ENCODE measurements at places on chromosomes 6 and 20.

DNA sequence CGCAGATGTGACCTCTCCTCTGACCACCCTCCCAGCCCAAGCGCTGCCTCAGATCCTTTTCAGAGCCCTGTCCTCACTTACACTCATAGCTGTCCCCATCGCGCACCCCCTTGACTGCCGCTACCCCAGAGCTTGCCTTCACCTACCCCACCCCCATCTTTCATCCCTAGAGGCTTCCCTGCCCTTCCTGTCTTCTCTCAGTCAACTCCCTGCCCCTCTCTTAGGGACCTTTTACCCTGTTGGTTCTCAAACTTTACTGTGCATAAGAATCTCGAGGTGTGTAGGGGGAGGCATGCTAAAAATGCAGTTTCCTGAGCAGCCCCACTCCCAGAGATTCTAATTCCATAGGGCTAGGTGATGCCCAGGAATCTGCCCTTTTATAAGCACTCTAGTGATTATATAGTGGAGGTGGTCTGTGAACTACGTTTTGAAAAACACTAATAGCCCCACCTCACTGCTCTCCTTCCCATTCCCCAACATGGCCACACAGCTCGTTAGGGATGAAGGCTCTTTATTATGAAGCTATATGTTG is 725 bp downstream of the TM9SF4 start:
- DNase-seq = no peak

DNA sequence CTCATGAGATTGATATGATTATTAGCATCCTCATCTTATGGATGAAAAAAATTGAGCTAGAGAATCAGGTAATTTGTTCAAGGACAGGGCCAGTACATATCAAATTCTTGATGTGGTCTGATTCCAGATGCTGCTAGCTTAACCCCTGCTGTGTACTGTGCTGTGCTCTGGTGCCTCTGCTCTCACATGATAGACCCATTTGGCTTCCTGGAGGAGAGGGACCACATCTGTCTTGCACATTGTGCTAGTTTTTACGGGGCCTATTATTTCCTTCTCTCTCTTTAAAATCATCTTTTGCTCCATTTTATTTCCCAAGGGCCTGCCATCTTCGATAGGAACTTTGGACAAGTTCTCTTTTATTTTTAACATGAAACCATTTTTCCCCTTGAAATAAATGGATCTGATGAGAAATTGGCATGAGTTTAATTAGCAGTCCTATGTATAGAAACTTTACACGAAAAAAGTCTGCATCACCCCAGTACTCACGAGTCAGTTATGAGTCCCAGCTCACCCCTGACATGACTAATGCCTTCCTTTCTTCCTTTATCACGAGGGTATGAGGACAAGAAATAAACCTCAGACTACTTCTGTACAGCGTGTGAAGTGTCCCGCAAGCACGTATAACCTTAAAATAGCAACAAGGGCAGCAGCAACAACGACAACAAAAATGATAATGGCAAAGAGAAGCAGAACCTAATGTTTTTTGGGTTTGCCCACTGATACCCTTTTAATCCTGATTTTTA is 26.5 kb downstream of the CD109 start:
- no peak for DNase-seq

GRCh38 chr6:71171497-71172070 is 117.0 kb upstream of the OGFRL1 start:
- no peak for DNase-seq

- DNase-seq = no peak
Measured at GRCh38 chr6:144439016-144439415, 153.9 kb downstream of the UTRN start.

- no peak for DNase-seq
Measured at GRCh38 chr6:33716379-33716778, 4.9 kb upstream of the UQCC2 start.

- no peak for DNase-seq
Measured at GRCh38 chr20:34185766-34186620, 55.2 kb upstream of the ASIP start.

- no peak for DNase-seq
Measured at GRCh38 chr6:133632206-133632605, 256.7 kb upstream of the TCF21 start.

DNA sequence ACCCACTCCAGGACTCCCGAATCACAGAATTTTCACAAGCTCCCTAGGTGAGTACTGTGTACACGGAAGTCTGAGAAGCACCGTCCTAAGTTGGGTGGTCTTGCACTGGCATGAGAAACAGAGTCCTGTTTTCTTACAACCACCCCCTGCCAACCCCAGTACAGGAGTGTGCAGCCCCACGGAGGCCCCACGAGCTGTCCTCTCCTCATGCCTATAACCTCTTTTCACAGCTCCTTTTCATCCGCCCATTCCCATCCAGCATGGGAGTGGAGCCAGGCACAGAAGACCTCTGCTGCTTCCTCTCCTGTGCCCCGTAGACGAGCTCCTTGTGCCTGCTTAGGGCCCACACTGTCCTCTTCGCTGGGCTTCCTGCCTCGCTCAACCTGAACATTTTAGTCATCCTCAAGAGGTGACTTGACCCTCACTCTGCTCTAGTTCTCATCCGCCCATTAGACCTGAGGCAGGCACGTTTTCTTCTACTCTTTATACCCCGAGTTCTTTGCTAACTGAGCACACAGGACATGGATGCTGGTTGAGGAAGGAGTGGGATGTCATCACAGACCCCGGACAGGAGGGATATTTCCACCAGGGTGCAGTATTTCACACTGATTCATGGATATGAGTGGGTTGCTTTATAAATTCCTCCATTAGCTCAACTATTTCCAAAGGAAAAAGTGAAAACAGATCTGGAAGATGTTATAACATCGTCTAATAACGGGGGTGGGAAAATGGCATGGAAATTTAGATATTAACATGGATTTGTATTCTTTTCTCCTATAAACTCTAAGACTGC is 160.5 kb downstream of the TTLL2 start:
- peak; percentile 26 for DNase-seq

- peak; percentile 79 for DNase-seq
Measured at GRCh38 chr6:28658475-28659249, 133.0 kb downstream of the GPX5 start.

- peak; percentile 89 for DNase-seq
Measured at GRCh38 chr20:34704177-34705007, at the start of gene TP53INP2. TP53INP2 (plus strand) TSS chr20:34704344; CDS start chr20:34708740, 4,396 bp downstream.

GRCh38 chr6:1018041-1018440 is 293.9 kb upstream of the FOXQ1 start:
- no peak for DNase-seq

DNA sequence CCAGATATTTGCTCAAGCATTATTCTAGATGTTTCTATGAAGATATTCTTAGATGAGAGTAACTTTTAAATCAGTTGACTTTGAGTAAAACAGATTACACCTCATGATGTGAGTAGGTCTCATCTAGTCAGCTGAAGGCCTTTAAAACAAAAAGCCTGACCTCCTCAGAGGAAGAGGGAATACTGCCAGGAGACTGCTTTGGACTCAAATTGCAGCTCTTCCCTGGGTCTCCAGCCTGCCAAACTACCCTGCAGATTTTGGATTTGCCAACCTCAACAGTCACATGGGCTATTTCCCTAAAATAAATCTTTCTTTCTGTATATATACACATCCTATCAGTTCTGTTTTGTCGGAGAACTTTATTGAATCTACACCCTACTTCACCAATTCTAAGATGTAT is 182.5 kb upstream of the TENT5A start:
- peak; percentile 67 for DNase-seq

- DNase-seq = no peak
Measured at GRCh38 chr6:43939281-43940070, 169.5 kb downstream of the VEGFA start.

- DNase-seq = no peak
Measured at GRCh38 chr6:85114581-85114935, 335.3 kb upstream of the NT5E start.

GRCh38 chr20:57678340-57678739 is 31.5 kb downstream of the PMEPA1 start:
- DNase-seq = peak; percentile 0

- no peak for DNase-seq
Measured at GRCh38 chr6:52233005-52233404, 11.3 kb downstream of the IL17F start.

- peak; percentile 2 for DNase-seq
Measured at GRCh38 chr20:11979306-11979990, 61.8 kb downstream of the BTBD3 start.

DNA sequence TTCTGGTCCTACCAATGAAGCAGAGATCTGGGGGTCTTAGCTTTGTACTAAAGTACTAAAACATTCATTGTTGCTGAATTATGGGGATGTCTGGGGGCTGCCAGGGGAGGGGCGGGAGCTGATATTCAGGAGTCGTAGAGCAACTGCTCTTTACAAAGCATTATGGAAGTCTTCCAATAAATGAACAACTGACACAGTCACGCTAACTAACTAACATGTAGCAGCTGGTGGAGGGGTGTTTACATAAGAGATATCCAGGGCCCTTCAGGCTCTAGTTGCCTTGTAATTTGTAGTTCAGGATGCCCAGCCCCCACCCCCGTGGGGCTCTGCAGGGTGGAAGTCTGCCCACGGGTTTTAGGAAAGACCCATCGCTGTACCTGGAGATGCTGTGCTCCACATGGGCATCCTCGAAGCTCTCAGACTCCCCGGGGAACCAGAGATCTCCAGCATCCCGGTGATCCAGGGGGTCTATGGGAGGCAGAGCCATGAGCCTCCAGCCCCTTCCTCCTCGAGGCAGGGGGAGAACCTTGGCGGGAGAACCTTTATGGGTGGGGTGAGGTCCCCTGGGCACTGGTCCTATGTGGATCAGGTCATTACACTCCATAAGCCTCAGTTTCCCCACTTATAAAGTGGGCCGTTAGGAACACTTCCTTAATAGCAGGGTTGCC is 3.4 kb downstream of the TREM2 start:
- DNase-seq = no peak

- DNase-seq = no peak
Measured at GRCh38 chr6:34343806-34344205, 48.7 kb downstream of the NUDT3 start.

GRCh38 chr6:38420207-38420606 is 219.5 kb downstream of the BTBD9 start:
- no peak for DNase-seq

- DNase-seq = peak; percentile 91
Measured at GRCh38 chr6:88780714-88781389, 182.6 kb downstream of the RNGTT start.

GRCh38 chr6:30175765-30176164 is 12.4 kb downstream of the TRIM15 start:
- no peak for DNase-seq

- DNase-seq = no peak
Measured at GRCh38 chr6:38783443-38784228, 68.5 kb downstream of the DNAH8 start.

DNA sequence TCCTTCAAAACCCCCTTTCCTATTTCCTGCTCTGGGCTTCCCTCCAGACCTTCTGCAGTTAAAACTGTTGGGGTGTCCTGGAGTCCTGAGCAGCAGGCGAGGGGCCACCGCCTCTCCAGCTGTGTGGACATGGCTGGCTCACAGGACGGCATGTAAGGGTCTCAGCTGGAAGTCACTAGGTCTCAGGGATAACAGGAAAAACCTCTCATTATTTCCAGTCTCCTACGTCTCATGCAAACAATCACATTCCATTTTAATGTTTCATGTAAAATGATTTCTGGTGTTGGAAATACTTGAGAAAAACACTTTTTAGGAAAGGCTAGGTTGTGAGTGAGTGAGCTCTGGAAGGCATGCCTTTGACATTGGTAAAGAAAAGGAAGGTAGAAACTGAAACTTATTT is 158.7 kb downstream of the SCML4 start:
- no peak for DNase-seq

GRCh38 chr20:62430311-62430853 is 3.0 kb upstream of the RBBP8NL start:
- DNase-seq = no peak

GRCh38 chr6:37175332-37176267 is 5.6 kb downstream of the PIM1 start:
- peak; percentile 22 for DNase-seq

- DNase-seq = no peak
Measured at GRCh38 chr6:157758516-157759023, 64.5 kb upstream of the SNX9 start.

DNA sequence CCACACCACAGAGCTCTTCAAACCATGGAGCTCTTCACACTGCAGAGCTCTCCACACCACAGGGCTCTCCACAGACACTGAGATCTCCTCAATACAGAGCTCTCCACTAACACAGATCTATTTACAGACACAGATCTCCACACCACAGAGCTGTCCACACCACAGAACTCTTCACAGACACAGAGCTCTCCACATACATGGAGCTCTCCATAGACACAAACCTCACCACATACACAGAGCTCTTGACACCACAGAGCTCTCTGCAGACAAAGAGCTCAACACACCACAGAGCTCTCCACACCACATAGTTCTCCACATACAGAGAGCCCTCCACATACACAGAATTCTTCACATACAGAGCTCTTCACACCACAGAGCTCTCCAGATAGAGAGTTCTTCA is 53.0 kb downstream of the ERMARD start:
- no peak for DNase-seq

DNA sequence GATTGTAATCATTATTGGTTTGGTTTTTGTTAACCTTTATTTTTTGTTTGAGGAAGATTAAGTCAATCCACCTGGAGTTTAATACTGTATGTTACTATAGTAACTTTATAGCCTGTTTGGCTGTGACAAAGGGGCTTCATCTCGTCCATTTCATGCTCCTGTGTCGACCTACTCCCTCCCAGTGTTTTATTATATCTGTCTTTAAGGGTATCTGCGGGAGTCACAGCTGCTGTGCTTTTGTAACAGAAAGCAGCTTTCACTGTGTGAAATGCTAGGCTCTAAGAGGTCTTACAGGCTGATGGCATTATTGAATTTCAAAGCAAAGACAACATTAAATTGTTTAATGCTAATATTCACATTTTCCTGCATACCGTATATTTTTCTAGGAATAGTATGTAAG is 698.0 kb upstream of the POU3F2 start:
- DNase-seq = no peak

GRCh38 chr6:119148825-119149525 is 70.5 kb upstream of the FAM184A start:
- DNase-seq = peak; percentile 5

DNA sequence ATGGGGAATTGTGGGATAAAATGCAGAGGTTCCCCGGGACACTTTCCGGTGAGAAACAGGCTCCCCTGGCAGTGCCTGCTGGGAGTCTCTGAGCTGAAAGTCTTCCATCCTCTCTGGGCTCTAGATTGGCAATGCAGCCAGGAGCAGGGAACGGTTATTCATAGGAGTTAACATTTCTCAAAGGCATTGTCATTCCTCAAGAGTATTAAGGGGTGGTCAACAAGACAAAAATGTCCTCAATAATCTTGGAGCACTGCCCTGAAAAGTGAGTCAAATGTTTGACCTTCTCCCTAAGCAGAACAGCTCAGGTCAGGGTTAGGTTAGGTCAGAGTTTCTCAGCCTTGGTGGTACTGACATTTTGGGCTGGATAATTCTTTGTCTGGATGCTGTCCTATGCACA is 13.2 kb downstream of the BPIFB1 start:
- DNase-seq = no peak

GRCh38 chr6:37680668-37681067 is 17.0 kb downstream of the MDGA1 start:
- no peak for DNase-seq

GRCh38 chr20:20199361-20200160 is 147.2 kb downstream of the CFAP61 start:
- peak; percentile 87 for DNase-seq
